Stromal cell of bone marrow (primary cell): ENCODE measurements at places on chromosomes 13 and 19.

DNA sequence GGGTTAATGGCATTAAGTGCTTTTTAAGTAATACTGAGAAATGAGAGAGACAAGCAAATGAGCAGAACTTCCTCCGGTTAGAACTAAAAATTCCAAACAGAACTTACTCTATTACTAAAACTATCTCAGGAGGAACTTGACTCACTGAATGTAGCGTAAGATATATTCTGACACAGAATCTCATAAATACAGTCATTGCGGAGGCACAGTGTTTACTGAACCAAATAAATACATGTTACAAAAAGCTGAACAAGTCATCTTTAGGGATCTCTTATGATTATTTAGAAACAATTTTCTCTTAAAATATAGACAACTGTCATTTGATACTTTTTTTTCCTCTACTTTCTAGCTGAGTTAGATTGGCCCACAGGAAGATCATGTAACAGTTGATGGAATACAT, 283.1 kb downstream of the KLF12 start:
- DNase-seq, result no peak

GRCh38 chr19:13877303-13877702, 369 bp downstream of the NANOS3 start:
- no peak for DNase-seq

GRCh38 chr13:21229241-21230024, 53.0 kb downstream of the MRPL57 start:
- DNase-seq, result no peak

GRCh38 chr13:37364007-37364406, 234.6 kb downstream of the POSTN start:
- peak; percentile 48 for DNase-seq

DNA sequence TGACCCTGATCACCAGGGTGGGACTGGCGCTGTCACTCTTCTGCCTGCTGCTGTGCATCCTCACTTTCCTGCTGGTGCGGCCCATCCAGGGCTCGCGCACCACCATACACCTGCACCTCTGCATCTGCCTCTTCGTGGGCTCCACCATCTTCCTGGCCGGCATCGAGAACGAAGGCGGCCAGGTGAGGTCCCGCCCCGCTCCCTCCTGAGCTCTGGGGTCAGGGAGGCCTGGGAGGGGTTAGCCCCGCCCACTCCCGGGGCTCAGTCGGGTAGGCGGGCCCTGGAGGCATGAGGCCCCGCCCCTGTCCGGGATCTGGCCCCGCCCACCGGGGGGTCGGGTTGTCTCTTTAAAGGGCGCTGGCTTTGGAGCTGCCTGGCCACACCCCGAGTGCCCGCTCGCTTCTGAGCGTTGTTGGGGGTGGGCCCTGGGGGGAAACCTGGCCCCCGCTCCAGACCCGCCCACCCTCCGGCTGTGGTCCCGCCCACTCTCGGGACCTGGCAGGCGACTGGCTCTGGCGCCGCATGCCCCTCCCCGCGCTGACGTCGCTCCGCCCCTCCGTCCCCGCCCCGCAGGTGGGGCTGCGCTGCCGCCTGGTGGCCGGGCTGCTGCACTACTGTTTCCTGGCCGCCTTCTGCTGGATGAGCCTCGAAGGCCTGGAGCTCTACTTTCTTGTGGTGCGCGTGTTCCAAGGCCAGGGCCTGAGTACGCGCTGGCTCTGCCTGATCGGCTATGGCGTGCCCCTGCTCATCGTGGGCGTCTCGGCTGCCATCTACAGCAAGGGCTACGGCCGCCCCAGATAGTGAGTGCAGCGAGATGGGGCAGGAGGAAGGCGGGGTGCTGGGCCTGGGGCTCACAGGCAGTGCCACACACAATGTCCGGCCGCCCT, 13.1 kb downstream of the DDX39A start:
- DNase-seq, result peak; percentile 31

GRCh38 chr13:103133556-103133955, 67.3 kb upstream of the SLC10A2 start:
- no peak for DNase-seq

- no peak for DNase-seq
These were observed 51.5 kb upstream of the GTF3A start for GRCh38 chr13:27372896-27373295.

- no peak for DNase-seq
These were observed 9.2 kb downstream of the PARP4 start for GRCh38 chr13:24503379-24503696.
